ENCODE measurements at places on chromosomes 3 and 15.

- DNase-seq, result no peak
These were observed 98.6 kb downstream of the FOXB1 start for GRCh38 chr15:60102748-60103147.

DNA sequence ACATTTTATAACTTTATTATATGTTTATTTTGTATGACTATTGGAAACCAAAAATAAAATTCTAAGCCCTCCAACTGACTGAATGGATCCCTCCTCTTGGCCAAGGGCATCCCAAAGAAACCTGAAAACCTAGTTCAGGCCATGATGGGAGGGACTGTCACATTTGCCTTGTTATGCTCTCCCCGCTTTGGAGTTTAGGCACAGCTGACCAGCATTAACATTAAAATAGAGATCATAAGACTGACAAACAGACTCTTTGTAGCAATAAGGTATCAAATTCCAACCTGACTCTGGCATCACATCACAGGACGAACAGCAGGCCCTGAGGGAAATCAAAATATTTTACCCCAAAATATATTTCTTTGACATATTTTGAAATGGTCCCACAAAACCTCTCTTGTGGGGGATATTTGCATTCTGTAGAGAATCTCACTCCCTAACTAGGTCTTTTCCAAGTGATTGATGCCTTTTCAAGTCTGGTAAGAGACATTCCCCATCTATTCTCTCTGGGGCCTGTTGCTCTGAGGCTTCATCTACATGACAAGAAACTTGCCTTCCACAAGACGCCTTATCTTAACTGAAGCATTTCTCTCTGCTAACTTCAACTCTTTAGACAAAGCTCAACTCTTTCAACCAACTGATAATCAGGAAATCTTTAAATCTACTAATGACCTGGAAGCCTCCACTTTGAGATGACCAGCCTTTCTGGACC lies 81.8 kb upstream of the PRR23E start:
- no peak for DNase-seq

DNA sequence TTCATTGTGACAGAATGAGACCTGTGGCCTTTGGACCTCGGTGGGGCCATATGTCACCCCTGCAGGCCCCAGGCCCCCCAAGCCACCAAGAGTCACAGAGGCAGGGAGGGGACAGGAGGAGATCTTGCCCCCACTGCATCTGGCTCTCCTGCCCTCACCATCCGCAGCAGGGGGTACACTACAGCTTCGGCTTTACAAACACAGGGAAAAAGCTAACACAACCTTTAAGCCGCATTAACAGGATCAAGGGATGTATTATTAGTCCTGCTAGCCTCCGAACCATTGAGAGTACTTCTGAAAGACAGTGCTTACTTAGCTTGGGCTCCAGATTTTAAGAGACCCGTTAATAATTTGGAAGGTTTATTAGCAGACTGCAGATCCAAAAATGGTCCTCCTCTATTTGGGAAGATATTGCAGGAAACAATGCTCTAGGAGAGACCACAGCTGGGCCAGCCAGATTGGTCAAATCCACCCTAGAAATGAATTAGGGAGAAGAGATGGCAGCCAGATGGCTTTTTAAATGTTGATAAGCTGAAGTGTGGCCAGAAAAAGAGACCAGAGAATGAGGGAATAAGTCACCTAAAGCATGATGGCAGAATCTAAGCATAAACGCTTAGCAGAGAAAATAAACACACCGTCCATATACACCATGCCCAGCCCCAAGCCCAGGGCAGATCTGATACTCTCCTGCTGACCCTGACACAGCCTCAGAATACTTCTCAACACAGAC lies 31.5 kb downstream of the SRGAP3 start:
- DNase-seq, result no peak

DNA sequence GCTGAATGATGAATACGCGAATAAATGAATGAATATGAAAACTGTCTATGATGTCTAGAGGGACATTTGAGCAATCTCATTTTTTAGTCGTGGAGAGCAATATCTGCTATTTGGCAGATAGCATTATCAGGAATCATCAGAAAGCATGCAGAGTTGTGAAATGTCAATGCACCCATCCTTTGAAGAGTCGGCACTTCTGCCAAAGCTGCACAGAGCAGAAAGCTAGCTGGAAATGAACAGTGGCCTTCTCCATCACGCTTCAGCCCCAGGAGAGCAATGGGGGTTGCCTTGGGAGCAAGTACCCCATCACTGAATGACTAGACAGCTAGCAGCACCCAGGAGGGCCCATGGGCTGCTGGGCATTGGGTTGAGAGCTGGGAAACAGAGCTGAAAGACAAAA lies 69.1 kb upstream of the PROK2 start:
- no peak for DNase-seq

GRCh38 chr3:127964053-127964452 lies 49.0 kb downstream of the KBTBD12 start:
- DNase-seq, result peak; percentile 48

GRCh38 chr3:181782306-181782954 lies 70.7 kb downstream of the SOX2 start:
- no peak for DNase-seq

DNA sequence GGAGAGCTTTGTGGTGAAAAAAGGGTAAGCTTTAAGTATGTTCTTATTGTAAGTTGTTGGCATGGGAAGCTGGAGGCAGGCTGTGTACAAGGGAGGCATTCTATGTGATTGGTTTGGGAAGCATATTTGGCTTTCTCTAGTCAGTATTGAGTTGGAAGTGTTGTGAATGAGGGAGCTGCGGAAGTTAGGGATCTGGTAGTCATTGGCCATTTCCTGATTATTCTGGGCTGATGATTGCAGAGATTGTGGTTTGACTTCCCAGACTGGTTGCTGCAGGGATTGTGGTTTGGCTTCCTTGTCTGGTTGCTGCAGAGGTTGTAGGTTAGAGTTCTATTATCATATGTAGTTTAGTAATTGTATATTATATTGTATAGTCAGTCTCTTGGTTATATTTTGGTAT lies 21.0 kb downstream of the STXBP5L start:
- DNase-seq, result no peak

DNA sequence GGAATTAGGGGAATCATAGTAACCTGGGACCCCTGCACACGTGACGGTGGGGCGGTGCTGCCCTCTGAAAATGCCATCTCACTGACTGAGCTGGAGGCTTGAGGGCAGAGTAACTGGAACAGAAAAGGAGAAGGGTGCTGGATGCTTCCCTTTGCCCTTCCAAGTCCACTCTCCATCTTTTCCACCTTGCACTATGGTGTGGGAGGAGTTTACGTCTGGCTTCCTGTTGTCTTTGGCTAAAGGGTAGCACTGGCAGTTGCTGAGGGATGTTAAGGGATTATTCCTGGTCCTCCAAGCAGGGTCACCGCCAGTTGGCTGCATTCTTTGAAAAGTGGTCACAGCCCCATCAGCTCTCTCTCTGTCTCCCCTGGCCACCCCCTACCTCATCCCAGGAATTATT lies 129.4 kb upstream of the SNTN start:
- DNase-seq, result no peak

GRCh38 chr15:52856286-52856685 lies 66.2 kb upstream of the ONECUT1 start:
- DNase-seq, result no peak

DNA sequence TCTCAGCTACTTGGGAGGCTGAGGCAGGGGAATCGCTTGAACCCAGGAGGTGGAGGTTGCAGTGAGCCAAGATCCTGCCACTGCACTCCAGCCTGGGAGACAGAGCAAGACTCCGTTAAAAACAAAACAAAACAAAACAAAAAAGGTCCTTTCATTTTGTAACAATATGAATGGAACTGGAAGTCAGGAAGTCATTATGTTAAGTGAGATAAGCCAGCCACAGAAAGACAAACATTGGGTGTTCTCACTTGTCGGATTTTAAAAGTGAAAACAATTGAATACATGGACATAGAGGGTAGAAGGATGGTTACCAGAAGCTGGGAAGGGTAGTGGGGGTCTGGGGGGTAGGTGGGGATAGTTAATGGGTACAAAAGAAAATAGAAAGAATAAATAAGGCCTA lies 12.5 kb upstream of the B3GALNT1 start:
- no peak for DNase-seq

- DNase-seq, result no peak
These were observed 465.1 kb upstream of the PDZRN3 start for GRCh38 chr3:74089814-74090213.

GRCh38 chr15:74307827-74308811 lies 59.3 kb downstream of the CYP11A1 start:
- peak; percentile 73 for DNase-seq

GRCh38 chr3:188901126-188901525 lies 270.6 kb upstream of the TPRG1 start:
- no peak for DNase-seq

DNA sequence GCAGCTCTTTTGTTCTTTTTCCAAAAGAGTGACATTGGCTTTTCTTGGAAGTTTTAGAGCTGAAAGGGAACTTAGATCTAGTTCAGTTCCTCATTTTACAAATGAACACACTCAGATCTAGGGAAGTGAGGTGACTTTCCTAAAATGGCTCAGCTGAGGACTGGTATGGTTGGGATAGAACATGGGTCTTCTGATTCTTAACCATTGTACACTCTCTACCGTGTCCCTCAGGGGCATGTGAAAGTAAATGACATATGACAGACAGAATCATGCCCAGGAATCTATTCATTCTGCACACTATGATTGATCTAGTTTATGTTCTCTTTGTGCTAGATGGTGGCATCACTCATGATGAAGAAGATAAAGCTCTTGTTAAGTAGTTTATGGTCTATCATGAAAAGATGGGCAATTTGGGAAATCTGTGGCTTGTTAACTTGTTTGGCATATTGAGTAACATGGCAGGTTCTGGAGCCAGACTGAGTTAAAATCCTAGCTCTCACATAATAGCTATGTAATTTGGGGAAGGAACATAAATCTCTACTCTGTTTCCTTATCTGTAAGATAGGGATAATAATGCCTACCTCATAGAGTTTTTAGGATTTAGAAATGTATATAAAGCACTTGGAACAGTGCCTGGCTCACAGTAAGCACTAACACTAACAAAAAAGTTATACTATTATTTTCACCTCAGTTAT lies 30.9 kb downstream of the UBE2E1 start:
- DNase-seq, result no peak

DNA sequence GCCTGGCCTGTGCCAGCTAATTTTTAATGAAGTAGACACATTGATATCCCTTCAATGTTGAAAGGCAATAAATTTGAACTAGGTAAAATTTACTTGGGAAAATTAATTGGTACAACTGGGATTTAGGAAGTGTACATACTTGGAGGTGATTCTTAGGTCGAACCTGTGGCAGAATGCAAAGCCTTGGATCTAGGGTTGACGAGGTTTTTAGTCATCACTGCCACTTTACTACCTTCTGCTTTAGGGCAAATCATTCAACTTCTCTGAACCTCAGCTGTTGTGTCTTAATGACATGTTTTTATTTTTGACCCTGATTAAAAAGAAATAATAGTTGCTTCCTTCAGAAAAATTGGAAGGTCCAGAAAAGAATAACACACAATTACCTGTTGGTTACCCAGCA lies 2.5 kb downstream of the APPL1 start:
- DNase-seq, result no peak
